ENCODE measurements at places on chromosomes 7 and 10. TPM values are rescaled to one million over a fixed set of nuclear protein-coding genes. Genes with fewer than 3 reads are reported as not detected.

DNA sequence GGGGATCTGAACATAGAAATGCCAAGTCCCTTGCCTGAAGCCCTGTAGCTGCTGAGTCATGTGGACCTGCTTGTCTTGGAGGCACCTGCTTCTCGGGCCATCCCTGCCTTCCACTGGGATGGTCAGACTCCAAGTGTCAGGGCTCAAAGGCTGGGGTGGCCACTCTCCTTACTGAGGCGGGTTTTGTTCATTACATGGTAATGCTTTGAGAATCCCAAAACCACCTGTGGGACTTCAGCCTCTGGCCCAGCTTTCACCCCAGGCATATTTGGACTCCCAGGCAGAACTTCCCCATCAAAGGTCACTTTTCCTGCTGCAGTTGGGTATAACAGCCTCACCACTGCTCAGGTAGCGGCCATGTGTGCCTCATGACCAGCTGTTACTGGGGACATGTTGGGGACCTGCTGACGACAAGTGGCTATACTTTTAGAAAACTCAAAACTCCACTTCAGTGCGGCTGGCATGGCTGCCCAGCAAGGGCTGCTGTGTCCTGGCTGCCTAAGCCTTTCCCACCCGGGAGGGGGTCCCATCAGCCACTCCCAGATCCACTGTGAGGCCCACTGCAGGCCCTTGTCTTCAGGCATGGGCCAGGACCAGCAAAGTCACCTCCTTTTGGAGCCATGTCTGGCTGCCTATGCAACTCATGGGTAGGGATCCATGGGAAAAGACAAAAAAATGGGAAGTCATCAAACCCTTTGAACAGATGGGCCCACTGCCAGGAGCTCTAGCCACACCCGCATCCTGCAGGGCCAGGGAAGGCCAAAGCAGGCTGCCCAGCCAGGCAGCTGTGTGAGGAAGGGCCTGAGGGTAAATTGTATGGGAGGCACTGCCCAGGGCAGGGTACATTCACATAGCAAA is 96.7 kb downstream of the ARHGAP22 start:
- no peak overlapping the region for H3K27ac ChIP-seq
- DNase-seq, result peak; percentile 38
- peaks cover 2% of the 10 kb centered on the region for H3K36me3 ChIP-seq
- H3K4me3 ChIP-seq, result no peak overlapping the region
- H3K4me1 ChIP-seq, result peaks cover 9% of the 10 kb centered on the region
- H3K27me3 ChIP-seq, result no peaks in the 10 kb centered on the region

DNA sequence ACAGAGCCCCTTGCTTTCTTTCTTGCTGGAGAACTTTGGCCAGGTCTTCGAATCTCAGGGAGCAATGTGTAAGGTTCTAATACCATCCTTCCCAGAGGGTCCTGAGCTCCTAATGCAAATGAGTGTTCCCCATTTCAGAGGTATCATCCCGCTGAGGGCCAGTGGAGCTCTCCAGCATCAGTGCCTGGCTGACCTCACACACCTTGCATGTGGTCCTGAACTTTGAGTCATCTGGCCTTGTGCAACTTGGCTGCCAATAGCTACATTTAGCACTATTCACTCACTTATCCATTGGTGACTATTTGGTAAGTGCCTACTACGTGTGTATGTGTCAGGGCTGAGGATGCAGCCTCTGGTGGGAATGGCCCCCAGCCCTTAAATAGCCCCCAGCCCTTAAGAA is 48.4 kb upstream of the HABP2 start:
- no peaks in the 10 kb centered on the region for H3K27me3 ChIP-seq
- H3K4me3 ChIP-seq, result no peak overlapping the region
- no peaks in the 10 kb centered on the region for H3K4me1 ChIP-seq
- no peak for DNase-seq

- H3K27ac ChIP-seq, result no peak overlapping the region
- H3K36me3 ChIP-seq, result no peaks in the 10 kb centered on the region
- no peaks in the 10 kb centered on the region for H3K4me1 ChIP-seq
- H3K4me3 ChIP-seq, result no peak overlapping the region
These were observed 69.7 kb upstream of the ZNF804B start for GRCh38 chr7:88689821-88690220.

DNA sequence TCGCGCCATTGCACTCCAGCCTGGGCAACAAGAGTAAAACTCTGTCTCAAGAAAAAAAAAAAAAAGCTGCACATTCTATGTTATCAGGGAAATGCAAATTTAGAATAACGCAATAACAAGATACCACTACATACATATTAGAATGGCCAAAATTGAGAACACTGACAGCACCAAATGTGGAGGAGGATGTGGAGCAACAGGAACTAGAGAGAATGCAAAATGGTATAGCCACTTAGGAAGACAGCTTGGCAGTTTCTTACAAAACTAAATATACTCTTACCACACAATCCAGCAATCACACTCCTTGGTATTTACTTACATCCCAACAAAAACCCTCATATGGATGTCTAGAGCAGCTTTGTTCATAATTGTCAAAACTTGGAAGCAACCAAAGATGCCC is 76.8 kb downstream of the ALOX5 start:
- no peaks in the 10 kb centered on the region for H3K36me3 ChIP-seq
- H3K27ac ChIP-seq, result no peak overlapping the region
- H3K4me1 ChIP-seq, result no peaks in the 10 kb centered on the region
- no peak overlapping the region for H3K4me3 ChIP-seq

DNA sequence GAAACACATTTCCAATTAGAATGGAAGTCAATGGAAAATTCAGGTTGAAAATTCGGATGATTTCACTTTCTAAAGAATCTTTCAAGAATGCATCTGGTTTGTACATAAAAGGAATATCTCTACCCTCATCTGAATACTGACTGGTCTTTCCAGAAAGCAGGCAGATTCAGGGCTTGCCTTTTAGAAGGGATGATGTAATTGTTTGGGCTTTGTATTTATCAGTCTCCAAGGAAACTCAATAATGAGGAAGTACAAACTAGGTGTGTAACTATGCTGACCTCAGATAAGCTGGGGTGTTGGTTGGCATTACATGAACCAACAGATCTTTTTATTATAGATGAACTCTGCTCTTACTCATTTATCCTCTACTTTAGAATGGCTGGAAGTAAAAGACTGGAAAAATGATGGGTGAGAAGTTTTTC is 24.1 kb downstream of the PDLIM1 start:
- no peak overlapping the region for H3K4me3 ChIP-seq
- peak overlapping the region; percentile 70 for H3K27ac ChIP-seq
- peak; percentile 57 for DNase-seq
- H3K4me1 ChIP-seq, result peaks cover 3% of the 10 kb centered on the region
- peaks cover 2% of the 10 kb centered on the region for H3K36me3 ChIP-seq

DNA sequence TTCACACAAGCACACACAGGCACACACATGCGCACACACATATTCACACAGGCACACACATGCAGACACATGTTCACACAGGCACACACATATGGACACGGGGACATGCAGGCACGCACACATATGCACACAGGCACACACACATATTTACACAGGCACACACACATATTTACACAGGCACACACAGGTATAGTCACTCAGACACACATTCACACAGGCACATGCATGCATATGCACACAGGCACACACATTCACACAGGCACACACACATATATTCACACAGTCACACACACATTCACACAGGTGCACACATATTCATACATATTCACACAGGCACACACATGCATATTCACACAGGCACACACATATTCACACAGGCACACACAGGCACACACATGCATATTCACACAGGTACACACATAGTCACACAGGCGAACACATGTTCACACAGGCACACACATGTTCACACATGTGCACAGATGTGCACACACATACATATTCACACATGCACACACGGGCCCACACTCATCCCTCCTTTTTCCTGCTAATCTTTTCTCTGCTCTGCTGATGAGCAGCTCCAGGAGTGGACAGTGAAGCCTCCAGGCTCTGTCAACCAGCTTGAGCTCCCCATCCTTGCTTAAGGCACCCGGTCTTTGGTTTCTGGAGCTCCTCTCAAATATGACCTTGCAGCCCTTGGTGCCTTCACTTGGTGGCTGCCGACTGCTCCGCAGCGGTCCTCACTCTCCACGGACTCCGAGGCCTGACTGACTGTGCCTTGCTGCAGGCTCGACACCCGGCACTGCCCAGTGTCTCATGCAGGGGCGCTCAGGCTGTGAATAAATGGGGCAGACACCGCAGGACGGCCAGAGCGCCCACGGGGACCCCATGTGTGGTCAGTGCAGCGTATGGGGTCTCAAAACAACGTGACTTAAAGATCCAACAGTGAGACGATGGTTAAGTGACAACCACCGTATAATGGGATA is 581.2 kb upstream of the MGMT start:
- no peak for DNase-seq
- H3K4me1 ChIP-seq, result no peaks in the 10 kb centered on the region
- H3K27me3 ChIP-seq, result no peaks in the 10 kb centered on the region
- no peak overlapping the region for H3K27ac ChIP-seq
- H3K36me3 ChIP-seq, result no peaks in the 10 kb centered on the region
- H3K4me3 ChIP-seq, result no peak overlapping the region

DNA sequence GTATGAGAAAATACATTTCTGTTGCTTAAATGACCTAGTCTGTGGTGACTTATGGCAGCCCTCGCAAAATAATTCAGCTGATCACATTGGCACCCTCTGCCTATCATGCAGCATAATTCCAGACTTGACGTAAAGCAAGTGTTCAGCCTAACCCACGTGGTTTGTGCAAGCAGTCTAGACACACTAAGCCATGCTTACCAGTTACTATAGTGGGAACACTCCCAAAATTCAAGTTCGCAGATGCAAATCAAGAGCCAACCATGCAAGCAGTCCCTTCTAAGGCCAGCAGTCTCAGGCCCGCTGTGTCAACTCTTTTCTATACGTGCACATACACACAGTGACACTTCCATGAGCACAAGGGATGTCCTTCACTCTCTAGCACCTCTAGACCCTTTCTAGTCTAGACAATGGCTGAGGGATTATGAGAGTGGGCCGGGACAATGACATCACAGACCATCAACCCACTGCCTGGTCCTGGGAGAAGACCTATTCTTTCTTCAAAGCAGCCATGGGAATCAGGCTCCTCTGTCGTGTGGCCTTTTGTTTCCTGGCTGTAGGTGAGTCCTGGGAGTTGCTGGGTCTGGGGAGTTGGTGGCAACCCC is 29.0 kb upstream of the PRSS1 start:
- H3K4me3 ChIP-seq, result no peak overlapping the region
- DNase-seq, result no peak
- no peak overlapping the region for H3K27ac ChIP-seq

- no peak for DNase-seq
- no peaks in the 10 kb centered on the region for H3K4me1 ChIP-seq
- H3K27me3 ChIP-seq, result no peaks in the 10 kb centered on the region
- no peaks in the 10 kb centered on the region for H3K36me3 ChIP-seq
- H3K27ac ChIP-seq, result no peak overlapping the region
These were observed 230.8 kb downstream of the CXCL12 start for GRCh38 chr10:44153918-44154670.

DNA sequence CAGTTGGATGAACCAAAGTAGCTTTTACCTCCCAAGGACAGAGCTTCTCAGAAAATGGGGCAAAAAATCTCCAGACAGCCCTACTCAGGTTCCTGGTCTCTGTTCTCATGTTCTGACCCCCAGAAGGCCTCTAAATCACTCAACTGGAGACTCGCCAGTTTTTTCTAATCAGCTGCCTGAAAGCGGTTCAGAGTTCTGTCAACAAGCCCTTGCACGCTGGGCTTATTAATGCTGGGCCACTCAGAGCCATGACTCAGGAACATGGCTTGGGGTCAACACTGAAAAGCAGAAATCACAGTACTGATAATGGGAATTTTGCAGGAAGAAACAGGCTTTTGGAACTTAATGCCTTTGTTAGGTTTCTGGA is 15.3 kb downstream of the ECHDC3 start:
- no peaks in the 10 kb centered on the region for H3K27me3 ChIP-seq
- DNase-seq, result peak; percentile 94
- H3K4me1 ChIP-seq, result peaks cover 3% of the 10 kb centered on the region
- H3K27ac ChIP-seq, result peak overlapping the region; percentile 65

DNA sequence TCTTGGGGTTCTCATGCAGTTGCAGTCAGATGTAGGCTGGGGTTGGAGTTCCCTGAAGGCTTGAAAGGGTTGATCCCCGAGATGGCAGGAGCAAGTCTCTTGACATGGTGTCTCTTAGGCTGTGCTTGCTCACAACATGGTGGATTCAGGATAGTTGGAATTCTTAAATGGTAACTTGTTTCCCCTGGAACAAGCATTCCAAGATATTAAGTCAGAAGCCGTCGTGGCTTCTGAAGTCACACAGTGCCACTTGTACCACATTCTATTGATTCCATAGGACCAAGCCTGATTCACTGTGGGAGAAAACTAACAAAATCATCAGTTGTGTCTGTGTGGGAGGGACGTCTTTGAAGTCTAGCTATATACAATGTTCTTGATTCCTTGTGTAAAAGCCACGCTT is 3.5 kb upstream of the SLC35B4 start:
- H3K27ac ChIP-seq, result no peak overlapping the region
- peak; percentile 27 for DNase-seq
- H3K4me1 ChIP-seq, result peaks cover 4% of the 10 kb centered on the region
- H3K36me3 ChIP-seq, result no peaks in the 10 kb centered on the region
- no peak overlapping the region for H3K4me3 ChIP-seq
- H3K27me3 ChIP-seq, result no peaks in the 10 kb centered on the region

DNA sequence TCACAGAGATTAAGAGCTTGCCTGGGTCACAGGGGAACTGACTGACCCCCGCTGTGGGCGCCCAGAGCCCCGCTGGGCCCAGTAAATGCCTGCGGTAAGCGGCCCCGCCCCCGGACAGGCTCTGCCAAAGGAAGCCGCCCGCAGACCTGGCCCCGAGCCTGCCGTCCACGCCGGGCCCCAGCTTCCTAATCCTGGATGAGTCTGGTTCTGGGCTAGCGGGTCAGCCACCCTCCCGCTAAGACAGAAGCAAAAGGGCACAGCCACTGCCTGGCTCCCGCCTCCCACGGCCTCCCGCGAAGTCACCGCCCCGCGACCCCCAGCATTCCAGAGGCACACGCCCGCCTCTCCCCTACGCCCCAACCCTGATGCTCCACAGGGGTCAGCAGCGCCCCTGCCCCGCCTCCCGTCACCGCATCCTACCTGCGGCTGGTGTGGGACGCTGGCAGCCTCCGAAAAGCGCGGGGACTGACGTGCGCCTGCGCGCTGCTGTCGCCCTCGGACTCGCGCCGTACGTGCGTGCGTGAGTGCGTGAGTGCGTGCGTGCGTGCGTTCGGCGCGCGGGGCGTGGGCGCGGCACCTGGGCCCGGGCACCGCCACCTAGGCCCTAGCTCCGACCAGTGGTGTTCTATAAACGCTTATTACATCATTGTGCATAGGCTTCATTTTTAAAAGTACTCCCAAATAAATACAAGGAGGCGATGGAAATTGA is at the start of gene FIGNL1:
FIGNL1 (minus strand) TSS at position 470 of the 709 bp plus-strand sequence. CDS start 3,063 bp downstream, outside the sequence.
- H3K4me1 ChIP-seq, result no peaks in the 10 kb centered on the region
- peak within 1 kb of the TSS; percentile 87 for H3K27ac ChIP-seq
- peak; percentile 73 for DNase-seq
- peak within 1 kb of the TSS; percentile 75 for H3K4me3 ChIP-seq
- H3K27me3 ChIP-seq, result peaks cover 5% of the 10 kb centered on the region

The COPG2 gene
- 47.8 TPM for polyA plus RNA-seq

The WNT2 gene
- 4.8 TPM for polyA plus RNA-seq

The MMRN2 gene
- polyA plus RNA-seq, result 2.2 TPM

The ENO4 gene
- polyA plus RNA-seq, result 0.18 TPM

The MYH16 gene
- polyA plus RNA-seq, result not detected

The SUN3 gene
- polyA plus RNA-seq, result not detected
